ENCODE measurements at places on chromosomes 11 and 22. TPM values are rescaled to one million over a fixed set of nuclear protein-coding genes. Genes with fewer than 3 reads are reported as not detected.

DNA sequence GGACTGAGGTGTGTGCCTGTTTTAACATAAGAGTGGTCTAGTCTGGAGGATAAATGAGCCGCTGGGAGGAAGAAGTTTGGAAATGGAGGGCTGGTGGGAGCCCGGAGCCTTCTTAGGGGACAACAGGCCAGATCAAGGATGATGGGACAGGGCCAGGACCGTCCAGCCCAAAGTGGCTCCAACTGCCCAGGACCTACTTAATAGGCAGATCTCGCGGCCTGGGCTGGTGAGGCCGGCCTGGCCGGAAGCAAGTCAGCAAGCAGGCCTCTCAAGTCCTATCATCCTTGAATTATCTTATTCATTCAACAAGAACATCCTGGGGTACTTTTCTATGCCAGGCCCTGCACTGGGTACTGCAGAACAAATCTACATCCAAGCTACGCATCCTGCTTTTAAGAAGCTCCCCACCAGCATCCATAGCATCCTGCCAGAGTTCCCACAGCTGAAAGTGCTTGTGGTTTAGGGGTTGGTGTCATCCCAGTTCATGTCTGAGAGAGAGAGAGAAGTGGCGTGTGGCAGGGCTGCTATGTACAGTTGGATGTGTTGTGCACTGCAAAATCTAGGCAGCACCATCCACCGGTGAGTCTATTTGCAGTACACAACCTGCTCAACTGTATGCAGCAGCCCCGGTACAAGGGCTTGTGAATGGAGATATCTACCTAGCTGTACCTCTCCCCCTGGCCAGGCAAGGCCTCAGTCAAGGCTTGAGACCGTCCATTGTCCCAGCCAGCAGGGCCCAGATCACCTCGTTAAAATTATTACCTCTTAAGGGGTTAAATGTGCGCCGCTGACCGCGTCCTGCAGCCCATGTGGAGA, 82.1 kb downstream of the FBLN1 start:
- DNase-seq, result peak; percentile 21

- peak; percentile 34 for DNase-seq
These were observed at the start of gene DKK3 for GRCh38 chr11:12007769-12008737. TSS of gene DKK3 (minus strand) at chr11:12008626. CDS start at chr11:12008582, 44 bp downstream.

The SHISAL1 gene
- total RNA-seq, result 1.1 TPM

The BATF2 gene
- 0.56 TPM for total RNA-seq

The POU2AF2 gene
- not detected for total RNA-seq

The TIGD3 gene
- not detected for total RNA-seq

The CARD10 gene
- 6.1 TPM for total RNA-seq

The SLC25A45 gene
- total RNA-seq, result 0.72 TPM
